ENCODE measurements at places on chromosomes 13 and 19. TPM values are rescaled to one million over a fixed set of nuclear protein-coding genes. Genes with fewer than 3 reads are reported as not detected.

SNRNP70 gene
- 312 TPM for polyA plus RNA-seq

ZNF66 gene
- 8.6 TPM for polyA plus RNA-seq

COL4A2 gene
- polyA plus RNA-seq: 440 TPM

OR10H2 gene
- polyA plus RNA-seq: not detected

ZNF541 gene
- 0.18 TPM for polyA plus RNA-seq

OR4F17 gene
- not detected for polyA plus RNA-seq

Measured in right lung (tissue), 10 donors.